ENCODE measurements at places on chromosomes 1 and 21.
A peak's percentile ranks its signal among the peaks of the same experiment; 100 is the strongest.

DNA sequence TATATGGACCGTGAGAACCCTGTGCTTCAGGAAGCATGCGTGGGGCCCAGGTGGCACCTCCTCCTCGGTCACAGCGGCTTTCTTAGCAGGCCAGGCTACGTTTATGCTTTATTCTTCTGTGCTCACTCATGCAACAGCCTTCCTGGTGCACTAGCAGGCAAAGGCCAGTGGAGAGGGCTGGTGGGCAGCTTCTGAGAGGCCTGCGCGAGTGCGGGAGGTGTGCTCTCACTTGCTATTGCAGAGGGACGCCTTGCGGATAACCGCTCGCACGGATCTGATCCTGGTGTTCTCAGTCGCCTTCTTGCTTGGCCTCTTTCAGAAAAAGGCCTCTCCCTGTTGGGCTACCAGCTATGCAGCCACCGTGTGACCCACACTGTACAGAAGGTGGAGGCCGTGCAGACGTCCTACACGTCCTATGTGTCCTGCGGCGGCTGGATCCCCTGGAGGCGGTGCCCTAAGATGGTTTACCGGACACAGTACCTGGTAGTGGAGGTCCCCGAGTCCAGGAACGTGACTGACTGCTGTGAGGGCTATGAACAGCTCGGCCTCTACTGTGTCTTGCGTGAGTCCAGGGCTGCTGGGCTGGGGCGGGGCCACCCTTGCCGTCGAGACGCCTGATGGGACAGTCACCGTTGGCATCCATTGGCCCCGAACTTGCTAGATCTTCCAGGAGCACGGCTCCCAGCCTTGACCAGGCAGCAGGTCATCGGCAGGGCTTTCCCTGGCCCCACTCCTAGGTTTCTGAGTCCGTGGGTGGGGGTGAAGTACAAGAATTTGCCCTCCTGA lies 4.8 kb downstream of the UMODL1 start:
- no peak for DNase-seq

GRCh38 chr1:48718116-48718630 lies 58.5 kb downstream of the BEND5 start:
- DNase-seq, result no peak

DNA sequence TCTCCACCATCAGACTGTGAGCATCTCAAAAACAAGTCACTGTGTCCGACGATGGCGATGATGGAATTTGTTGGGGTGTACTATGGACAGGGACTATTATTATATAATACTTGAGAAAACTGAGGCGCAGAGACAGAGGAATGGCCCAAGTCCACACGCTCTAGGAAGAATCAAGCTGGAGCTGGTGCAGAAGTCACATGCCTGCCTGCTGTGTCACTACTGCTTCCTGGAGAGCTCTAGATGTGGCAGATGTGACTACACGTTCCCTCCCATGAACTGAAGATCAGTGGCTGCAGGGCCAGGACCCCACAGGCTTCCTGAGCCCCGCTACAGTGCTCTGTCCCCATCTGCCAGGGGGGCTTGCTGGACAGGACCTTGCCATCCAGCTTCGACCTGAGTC lies 56.9 kb downstream of the TRABD2B start:
- DNase-seq, result no peak

DNA sequence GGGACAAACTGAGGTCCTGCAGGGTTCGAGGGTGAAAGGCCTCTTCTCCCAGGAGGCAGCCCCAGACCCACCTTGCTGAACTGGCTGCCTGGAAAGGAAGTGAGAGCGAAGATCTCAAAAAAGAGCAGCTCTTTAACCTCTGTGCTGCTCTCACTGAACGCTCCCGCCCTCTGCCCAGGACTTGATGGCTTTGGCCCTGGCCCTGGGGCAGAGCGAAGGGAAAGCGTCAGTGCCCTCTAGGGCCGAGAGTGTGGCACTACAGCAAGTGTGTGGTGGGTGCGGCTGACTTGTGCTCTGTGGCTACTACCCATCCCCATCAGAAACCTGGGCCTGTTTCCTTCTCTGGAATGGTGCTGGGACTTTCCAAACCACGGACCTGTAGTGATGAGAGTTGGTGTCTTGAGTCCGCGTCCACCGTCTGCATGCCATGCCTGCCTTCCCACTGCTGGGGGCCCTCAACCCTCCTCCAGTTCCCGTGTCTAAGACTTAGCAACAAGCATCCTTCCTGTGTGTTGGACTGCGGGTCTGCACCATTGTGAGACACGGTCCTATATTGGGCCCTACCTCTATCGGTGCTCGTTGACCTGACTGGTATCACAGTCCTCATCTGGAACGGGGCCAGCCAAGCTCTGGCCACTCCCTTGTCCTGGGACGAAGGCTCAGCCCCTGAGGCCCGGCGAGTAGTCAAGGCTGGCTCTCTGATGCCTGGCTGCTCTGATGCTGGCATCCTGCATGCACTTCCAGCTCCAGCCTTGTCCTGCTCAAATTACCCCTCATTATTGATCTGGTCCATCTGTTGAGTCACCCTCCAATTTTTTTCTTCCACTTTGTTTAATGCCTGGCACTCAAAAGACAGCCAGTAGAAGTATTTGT lies 180.3 kb downstream of the DISC1 start:
- peak; percentile 70 for DNase-seq
